ENCODE measurements at places on chromosomes 3 and 15.
A peak's percentile ranks its signal among the peaks of the same experiment; 100 is the strongest.

GRCh38 chr3:148816981-148817525 lies 10.6 kb upstream of the CPB1 start:
- DNase-seq, result no peak

- no peak for DNase-seq
These were observed 43.5 kb upstream of the AKAP13 start for GRCh38 chr15:85336880-85337279.

- no peak for DNase-seq
These were observed 138.2 kb upstream of the ZNF385D start for GRCh38 chr3:21889166-21889565.

- DNase-seq, result no peak
These were observed 255.6 kb downstream of the ZNF621 start for GRCh38 chr3:40780291-40780924.

- DNase-seq, result no peak
These were observed 92.7 kb upstream of the OCA2 start for GRCh38 chr15:28191832-28192231.

DNA sequence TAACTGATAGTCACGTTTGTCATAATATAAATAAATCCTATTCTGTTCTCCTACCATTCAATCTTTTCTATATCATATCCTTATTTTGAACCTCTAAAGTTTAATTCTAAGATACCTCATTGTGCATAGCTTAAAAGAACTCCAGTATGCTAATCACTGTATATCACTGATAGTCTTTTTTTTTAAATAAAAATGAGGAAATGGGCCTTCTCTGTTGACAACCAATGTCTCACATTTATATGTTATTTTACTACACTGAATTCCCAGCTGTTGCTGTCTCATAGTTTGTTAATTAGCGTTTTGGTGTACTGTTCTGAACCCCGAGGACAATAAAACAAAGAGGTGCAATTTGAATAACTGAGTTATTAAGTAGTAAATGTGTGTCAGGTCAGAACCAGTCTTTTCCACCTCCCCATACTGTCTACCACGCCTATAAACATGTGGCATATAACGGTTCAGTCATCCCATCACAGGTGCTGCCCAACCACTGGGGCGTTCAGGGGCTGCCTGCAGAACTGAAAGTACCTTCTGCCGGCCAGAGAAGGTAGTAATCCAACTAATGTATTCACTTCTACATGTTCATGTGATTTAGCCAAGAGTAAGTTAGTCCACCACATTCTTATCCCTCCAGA lies 14.9 kb downstream of the CBLB start:
- DNase-seq, result no peak

GRCh38 chr15:73264881-73265280 lies 103.9 kb downstream of the HCN4 start:
- DNase-seq, result no peak

DNA sequence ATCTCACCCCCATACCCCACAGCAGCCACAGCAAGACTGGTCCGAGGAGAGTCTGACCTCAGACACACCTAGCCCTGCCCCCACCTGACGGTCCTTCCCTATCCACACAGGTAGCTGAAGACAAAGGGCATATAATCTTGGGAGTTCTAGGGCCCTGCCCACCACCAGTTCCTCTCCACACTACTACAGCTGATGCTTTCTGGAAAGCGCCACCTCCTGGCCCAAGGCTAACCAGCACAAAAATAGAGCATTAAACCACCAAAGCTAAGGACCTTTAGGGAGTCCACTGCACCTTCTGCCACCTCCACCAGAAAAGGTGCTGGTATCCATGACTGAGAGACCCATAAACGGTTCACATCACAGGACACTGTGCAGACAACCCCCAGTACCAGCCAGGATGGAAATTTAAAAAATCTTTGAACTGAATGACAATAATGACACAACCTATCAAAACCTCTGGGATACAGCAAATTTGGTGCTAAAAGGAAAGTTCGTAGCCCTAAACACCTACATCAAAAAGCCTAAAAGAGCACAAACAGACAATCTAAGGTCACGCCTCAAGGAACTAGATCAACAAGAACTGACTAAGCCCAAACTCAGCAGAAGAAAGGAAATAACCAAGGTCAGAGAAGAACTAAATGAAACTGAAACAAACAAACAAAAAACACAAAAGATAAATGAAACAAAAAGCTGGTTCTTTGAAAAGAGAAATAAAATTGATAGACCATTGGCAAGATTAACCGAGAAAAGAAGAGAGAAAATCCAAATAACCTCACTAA lies 122.1 kb upstream of the TPRG1 start:
- no peak for DNase-seq

- DNase-seq, result no peak
These were observed 20.7 kb downstream of the TIMP4 start for GRCh38 chr3:12138044-12138443.

GRCh38 chr3:15953841-15954240 lies 156.1 kb upstream of the ANKRD28 start:
- DNase-seq, result no peak

DNA sequence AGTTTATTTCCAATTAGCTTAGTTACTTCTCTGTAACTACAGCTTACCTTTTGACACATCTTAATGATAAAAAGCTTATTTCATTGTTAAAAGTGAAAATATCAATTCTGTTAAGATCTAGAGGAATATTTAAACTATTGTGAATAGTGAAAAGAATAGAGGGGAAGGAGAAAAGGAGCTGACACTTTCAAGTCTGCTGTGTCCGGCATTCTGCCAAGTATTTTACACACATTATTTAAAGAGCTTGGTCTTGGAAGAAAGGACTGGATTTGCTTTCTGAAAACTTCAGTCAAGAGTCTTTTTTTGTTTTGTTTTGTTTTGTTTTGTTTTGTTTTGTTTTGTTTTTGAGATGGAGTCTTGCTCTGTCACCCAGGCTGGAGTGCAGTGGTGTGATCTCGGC lies 34.8 kb downstream of the CCDC80 start:
- no peak for DNase-seq

DNA sequence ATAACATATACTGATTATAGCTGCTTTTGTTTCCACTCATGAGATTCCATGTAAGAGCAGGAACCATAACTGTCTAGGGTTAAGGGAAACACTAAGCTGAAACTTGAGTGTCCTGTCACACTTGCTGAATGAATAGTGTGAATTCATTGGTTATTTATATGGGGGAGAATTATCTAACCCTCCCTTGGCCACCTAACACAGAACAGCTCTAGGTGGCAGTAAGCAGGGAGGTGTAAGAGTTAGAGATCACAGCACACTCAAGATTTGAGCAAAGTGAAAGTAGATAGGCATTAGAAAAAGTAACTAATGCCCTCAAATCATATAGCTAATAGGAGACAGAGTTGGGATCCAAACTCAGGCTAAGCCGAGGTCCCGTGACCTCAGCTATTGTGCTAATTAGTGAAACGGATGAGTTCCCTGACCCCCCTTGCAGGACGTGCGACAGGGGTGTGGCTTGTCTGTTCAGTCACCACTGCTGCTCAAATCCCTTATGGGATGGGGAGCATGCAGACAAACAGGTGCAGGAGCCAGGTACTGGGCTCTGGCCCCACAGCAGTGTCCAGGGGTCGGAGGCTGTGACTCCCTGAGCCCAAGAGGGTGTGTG lies 27.7 kb upstream of the ANO10 start:
- no peak for DNase-seq

- DNase-seq, result no peak
These were observed 104.9 kb upstream of the EOMES start for GRCh38 chr3:27827041-27827440.

DNA sequence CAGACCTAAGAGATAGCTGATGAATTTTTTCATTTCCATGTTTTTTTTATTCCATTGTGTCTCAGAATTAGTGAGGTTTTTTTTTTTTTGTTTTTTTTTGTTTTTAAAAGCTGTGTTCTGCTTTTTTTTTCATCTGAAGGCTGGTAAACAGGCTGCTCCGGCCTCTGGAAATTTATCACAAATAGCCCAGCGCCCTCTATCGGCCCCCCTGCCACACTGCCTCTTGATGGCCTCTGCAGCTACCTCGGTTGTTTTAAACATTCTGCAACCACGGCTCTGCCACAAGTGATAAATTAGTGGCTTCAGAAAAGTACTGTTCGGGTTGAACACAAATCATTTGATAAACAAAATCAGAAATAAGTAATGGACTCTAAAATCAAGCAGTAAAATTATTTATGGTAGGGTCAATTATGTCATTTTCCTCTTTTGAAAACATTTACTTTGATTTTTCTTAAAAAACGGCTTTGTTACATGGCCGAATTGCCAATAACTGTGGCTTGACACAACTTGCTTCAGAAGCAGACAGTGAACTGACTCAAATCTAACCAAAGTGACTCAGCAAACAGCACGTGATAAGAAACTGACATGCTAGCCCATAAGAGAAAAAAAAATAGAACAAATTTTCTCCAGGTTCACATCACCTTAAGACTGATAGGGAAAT lies 87.8 kb downstream of the RSL24D1 start:
- peak; percentile 52 for DNase-seq

DNA sequence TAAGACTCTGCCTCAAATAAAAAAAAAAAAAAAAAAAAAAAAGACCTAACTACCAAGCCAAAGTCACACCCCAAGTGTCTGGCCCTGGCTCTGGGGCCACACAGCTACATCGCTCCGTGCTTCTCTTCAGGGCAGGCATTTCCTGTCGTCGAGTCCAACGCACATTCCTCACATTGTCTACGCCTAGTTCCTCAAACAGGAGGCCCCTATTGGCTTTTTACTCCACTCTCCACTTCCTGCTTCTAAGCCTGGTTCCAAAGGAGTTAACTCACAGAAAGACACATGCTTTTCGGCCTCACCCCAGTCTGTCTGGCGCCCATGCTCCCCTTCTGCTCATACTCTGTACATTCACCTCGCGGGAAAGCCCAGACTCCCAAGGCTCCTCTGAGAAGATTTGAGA lies 28.8 kb downstream of the KNG1 start:
- DNase-seq, result no peak

DNA sequence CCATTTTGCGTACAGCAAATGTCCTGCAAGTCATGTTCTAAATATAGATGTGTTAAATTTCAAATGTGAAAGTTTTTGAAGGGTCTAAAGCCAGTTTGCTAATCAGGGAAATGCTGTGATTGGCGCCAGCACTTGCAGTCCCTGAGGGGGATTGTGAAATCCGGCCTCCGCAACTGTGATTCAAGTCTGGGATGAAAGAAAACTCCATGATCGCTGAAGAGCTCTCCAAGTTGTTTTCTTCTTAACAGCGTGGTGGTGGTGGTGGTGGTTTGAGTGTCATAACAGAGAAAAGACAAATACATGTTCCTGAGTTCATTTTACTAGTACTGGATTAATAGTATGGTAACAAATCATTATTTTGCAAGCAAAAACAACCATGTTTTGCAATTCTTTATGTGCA lies 51.8 kb downstream of the MITF start:
- DNase-seq, result no peak

GRCh38 chr3:111769992-111770352 lies 89.1 kb upstream of the PHLDB2 start:
- no peak for DNase-seq

DNA sequence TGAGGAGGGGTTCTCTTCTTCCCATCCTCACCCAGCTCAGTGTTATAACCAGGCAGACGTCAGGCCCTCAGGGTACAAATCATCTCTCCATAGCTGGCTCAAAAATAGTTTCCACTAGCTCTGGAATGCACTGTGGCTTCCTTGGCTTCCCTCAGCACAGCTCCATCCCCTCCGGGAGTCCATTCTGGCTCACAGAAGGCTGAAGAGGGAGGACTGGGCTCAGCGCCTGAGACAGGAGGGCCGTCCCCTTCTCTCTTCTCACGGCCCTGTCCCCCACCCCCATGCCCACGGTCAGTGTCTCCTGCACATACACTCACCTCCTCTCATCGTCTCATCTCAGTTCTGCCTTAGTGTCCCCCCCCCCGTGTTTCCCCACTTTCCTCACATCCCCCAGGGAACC lies 50.1 kb downstream of the UMPS start:
- no peak for DNase-seq

GRCh38 chr3:163622384-163622783 lies 1455.9 kb downstream of the SI start:
- no peak for DNase-seq

- no peak for DNase-seq
These were observed 75.0 kb downstream of the LRRC28 start for GRCh38 chr15:99326235-99326634.

DNA sequence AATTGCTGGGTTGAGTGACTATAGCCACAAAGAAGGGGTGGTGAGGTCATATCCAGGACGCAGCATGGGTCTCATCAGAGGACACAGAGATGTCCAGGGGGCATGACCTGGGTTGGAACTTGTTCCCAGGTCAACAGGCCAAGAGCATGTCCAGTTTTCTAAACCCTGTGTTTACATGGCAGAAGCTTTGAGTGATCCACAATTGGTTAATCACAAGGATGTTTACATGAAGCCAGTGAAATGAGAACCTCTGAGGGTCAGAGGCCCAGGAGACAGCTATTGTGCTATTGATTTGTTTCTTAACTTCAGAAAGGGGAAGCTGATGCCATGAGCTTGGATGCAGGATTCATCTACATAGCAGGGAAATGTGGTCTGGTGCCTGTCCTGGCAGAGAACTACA lies 42.2 kb upstream of the TOPBP1 start:
- no peak for DNase-seq

DNA sequence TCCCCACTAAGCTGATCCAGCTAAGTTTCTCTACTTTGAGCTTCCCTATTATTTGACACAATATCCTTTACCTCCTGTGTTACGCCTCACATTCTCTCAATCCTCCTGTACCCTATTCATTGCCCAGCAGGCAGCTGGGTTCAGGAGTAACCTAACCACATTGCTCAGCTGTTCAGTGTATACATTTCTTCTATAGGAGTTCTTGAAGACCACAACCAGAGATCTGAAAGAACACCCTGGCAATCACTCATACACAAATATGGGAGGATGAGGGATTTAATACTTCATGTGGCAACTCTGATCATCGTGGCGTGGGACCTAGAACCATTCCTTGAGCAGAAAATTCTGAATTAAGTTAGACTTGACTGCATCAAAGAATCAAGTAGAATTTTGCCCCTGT lies 346.8 kb upstream of the ARPP21 start:
- no peak for DNase-seq

GRCh38 chr15:37616215-37616614 lies 318.2 kb upstream of the TMCO5A start:
- no peak for DNase-seq

- no peak for DNase-seq
These were observed 62.3 kb downstream of the ADAMTS17 start for GRCh38 chr15:100279446-100279845.

- DNase-seq, result no peak
These were observed 33.1 kb upstream of the UBE2Q2 start for GRCh38 chr15:75809986-75810750.

GRCh38 chr3:10480871-10481378 lies 24.5 kb downstream of the ATP2B2 start:
- no peak for DNase-seq

DNA sequence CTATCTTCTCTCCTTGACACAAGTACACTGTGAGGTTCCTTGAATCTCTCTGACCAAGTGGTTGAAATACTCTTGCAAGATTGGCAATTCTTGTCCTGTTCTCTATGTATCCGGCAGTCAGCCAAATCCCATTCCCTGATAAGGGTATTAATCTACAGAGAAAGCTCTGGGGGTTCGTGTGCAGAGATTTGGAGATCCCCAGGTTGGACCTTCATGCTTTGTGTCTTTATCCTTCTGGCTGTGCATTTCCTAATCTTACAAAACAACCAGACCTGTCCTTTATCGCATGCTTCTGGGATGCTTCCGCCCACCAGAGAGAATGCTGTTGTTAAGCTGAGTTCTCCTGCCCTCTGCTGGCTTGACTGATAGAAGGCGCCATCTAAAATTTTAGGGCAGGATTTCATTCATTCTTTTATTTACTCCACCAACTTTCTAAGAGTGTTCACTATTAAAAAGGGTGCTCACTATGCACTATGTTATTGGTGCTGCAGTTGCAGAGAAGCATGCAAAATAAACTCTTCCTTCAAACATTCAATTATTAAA lies 8.6 kb upstream of the SST start:
- DNase-seq, result peak; percentile 21
